EL (cell line): ENCODE measurements at places on chromosomes 3 and 15.
A peak's percentile ranks its signal among the peaks of the same experiment; 100 is the strongest.

GRCh38 chr3:116148881-116149851 is 296.1 kb downstream of the LSAMP start:
- DNase-seq, result peak; percentile 20

DNA sequence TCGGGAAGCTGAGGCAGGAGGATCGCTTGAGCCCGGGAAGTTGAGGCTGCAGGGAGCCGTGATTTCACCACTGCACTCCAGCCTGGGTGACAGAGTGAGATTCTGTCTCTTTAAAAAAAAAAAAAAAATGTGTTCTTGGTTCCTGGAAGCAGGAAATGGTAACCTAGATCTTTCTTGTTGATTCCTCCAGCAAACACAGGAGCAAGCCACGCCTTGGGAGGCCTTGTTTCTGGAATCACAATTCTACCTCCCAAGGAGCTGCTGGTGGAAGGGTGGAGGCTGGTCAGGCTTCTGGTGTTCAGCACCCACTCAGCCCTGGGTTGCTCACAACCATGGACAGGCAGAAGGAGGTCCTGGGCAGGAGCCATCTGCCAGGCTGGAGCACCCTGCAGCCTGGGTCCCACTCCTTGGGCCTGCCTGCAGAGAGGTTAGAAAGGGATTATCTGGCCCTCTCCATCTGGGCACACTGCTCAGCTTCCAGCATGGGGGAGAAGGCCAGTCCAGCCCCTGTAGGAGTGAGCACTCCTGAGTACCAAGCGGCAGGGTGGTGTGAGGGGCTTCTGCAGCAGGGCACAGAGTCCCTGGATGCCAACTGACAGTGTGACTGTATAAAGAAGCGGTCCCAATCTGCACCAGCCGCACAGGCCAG is 65.6 kb downstream of the ABTB1 start:
- DNase-seq, result peak; percentile 41

DNA sequence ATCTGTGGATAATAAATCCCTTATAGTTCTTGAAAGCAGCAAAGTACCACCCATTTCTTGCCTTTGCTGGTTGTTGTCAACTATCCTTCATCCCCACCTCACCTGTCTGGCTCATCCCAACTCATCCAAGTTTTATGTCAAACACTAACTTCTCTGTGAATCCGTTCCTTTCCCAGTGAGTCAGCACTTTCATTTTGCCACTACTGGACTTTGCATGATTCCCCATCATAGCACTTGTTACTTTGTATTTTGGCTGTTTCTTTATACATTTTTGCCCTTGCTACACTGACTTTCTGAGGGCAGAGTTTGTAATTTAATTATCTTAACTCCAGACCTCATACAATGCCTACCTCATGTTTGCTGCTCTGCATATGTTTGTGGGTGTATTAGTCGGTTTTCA is 90.8 kb upstream of the RORA start:
- DNase-seq, result no peak

- DNase-seq, result no peak
Measured at GRCh38 chr3:14521611-14522010, 18.5 kb downstream of the GRIP2 start.

DNA sequence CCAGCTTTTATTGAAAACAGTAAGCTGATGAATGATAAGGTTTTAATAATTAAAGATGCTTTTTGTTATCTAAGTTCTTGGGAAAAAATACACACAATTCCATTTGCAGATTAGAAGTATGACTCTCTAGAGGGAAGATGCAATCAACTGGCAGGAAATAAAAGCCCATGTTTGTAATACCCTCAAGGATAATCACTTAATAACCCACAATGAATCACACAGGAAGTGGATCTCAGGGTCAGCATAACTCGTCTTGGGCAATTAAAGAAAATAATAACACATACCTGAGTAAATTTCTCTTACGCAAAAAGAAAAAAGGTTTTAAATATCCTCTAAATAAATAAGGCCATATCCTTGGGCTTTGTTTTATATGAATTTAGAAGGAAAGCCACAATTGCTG is 9.4 kb upstream of the EID1 start:
- DNase-seq, result peak; percentile 87

DNA sequence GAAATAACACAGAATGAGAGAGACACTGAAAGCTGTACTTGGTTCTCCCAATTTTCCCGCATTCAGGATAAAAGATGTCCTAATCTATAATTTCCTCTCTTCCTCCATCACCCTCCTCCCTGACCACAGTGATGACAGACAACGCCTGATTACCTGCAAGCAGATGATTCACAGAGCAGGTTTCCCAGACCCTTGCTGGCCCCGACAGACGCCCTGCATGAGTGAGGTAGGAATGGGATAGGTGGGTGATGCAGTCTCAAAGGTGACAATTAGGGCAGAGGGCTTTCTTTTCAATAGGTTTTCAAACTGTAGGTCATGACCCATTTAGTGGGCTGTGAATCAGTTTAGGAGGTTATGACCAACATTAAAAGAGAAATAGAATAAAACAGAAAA is 5.2 kb upstream of the CXCR6 start:
- no peak for DNase-seq
